ENCODE measurements at places on chromosomes 1 and 21. TPM values are rescaled to one million over a fixed set of nuclear protein-coding genes. Genes with fewer than 3 reads are reported as not detected.

CLCNKA gene
- 0.33 TPM for total RNA-seq

CYP4X1 gene
- total RNA-seq = 6.3 TPM

CLDN19 gene
- 8.6 TPM for total RNA-seq

SUMO3 gene
- 59.3 TPM for total RNA-seq

MPL gene
- total RNA-seq = 0.93 TPM

SMCP gene
- total RNA-seq = not detected

CTSE gene
- 0.27 TPM for total RNA-seq

ORC1 gene
- total RNA-seq = 3.1 TPM

KRTAP19-1 gene
- total RNA-seq = not detected

TGFB2 gene
- total RNA-seq = 79.6 TPM

EVI5 gene
- 63.1 TPM for total RNA-seq

NTMT2 gene
- total RNA-seq = 0.99 TPM

PKP1 gene
- total RNA-seq = 34.3 TPM

TNNT2 gene
- total RNA-seq = 10.0 TPM

PCBP3 gene
- 72.0 TPM for total RNA-seq

TTC22 gene
- total RNA-seq = 3.2 TPM

LCE3D gene
- total RNA-seq = not detected

SPRR2A gene
- total RNA-seq = not detected

PTPN7 gene
- total RNA-seq = 1.3 TPM

NBPF6 gene
- total RNA-seq = not detected

PLA2G2F gene
- total RNA-seq = not detected

TCHHL1 gene
- total RNA-seq = not detected

ASAP3 gene
- 48.7 TPM for total RNA-seq

ADAMTS4 gene
- 5.4 TPM for total RNA-seq

SLC27A3 gene
- 16.4 TPM for total RNA-seq

GABPB2 gene
- 25.1 TPM for total RNA-seq

SLC6A9 gene
- total RNA-seq = 35.0 TPM

ATP6V1G3 gene
- total RNA-seq = not detected

PDE9A gene
- 23.3 TPM for total RNA-seq

BTG3 gene
- 49.3 TPM for total RNA-seq

STYXL2 gene
- total RNA-seq = 7.7 TPM

GABRD gene
- total RNA-seq = 1.4 TPM

LCE2B gene
- not detected for total RNA-seq

INSRR gene
- 0.22 TPM for total RNA-seq

KRTAP13-1 gene
- not detected for total RNA-seq

Data from camera-type eye (tissue), 1 donor.